ENCODE measurements at places on chromosomes 5 and 9.

DNA sequence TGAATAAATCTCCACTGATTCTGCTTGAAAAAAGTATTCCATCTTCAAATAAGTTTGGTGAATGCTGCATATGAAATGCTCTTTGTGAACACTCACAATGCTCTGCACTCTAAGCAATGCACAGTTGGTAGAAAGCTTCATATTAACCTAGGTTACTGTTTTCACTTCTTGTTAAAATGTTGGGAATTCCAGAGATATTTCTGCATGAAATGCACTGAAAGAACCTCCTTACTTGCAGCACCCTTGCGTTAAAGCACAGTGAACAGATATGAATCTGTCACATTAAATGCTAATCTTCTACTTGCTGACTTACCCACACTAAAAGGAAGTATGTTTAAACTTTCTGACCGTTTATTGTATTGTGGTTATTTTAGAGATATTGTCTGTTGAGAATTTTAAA lies 584.1 kb upstream of the NUDT12 start:
- no peak for DNase-seq

DNA sequence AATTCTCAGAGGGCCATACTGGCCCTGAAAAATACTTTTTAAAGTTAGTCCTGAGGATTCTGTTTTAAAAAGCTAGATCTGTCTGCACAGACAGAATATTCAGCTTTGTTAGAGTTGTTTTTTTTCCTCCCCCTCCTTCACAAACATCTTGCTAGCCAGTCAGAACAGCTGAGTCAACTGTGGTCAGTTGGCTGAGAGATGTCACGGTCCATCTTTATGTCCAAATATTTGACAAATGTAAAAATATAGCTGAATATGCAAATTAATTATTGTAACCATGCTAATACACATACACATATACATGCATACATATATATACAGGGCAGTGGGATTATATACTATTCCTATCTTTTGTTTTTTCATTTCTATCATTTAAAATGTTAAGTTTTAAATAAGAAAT lies 33.9 kb downstream of the UNC13B start:
- no peak for DNase-seq

GRCh38 chr5:17081142-17081541 lies 136.3 kb upstream of the BASP1 start:
- DNase-seq = no peak

DNA sequence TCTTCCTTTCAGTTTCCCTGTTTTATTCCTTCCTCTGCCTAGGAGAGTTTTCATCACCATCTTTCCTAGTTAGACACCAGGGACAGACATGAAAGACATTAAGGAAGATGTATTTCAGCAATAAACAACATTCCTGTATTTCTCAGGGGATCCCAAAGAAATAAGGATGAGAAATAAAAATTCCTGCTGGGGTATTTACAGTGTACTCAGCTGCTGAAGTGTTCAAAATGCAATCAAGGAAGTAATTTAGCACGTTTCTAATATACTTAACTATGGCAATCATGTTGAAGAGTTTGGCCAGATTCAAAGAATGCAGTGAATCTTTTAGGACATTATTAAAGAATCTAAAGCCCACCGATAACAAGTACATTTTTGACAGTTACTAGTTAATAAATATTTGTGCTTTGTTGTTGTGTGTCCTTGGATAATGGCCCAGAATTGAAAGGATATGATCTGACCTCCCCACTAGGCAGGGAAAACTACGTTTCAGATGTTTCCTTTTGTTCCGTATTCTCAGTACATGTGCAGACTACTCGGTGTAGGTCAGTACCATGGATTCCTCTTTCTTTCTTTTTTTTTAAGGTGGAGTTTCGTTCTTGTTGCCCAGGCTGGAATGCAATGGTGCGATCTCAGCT lies 46.8 kb downstream of the INIP start:
- DNase-seq = no peak

GRCh38 chr9:34311499-34312185 lies 17.4 kb downstream of the KIF24 start:
- no peak for DNase-seq

GRCh38 chr9:88508326-88508725 lies 26.7 kb upstream of the NXNL2 start:
- DNase-seq = no peak

DNA sequence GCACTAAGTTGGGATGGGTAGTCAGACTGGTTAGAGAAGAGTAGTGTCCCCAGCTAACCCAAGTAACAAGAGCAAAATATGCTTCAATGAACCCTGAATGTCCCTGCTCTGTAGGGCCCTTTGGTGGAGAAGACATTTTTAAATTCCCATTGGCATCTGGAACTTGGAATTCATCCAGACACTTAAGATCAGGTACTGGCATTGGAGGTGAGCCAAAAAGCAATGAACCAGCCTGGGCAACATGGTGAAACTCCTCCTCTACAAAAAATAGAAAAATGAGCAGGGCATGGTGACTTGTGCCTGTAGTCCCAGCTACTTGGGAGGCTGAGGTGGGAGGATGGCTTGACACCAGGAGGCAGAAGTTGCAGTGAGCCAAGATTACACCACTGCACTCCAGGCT lies 58.9 kb upstream of the ZNF618 start:
- no peak for DNase-seq

DNA sequence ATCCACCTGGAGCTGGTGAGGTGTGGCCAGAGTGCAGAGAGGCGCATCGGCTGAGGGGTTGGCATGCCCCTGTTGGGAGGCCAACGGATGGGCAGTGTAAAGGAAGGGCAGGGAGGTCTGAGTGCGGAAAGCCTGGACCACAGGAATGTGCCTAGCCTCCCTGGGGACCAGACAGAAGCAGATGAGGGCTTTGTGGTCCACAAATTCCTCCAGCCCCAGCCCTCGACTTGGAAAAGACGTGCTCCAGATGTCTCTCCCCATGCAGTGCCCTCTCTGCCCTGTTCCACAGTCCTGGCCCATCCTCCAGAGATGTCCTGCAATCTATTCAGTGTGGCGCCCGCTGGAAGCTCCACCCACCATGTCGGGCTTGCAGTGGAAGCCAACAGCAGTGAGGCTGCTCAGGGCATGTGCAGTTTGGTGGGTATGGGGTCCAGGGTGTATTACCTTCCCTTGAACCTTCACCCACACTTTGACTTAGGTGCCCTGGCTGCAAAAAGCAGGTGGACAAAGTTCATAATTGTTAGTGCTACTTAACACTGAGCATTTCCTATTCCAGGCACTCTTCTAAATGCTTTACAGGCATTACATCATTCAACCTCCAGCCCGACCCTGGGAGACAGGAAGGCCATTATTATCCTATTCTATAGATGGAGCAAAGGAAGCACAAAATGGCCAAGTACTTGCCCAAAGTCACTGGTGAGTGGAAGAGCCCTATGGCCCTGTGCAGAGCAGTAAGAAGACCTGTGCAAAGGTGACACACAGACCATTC lies 120.2 kb upstream of the SLC25A48 start:
- no peak for DNase-seq

- DNase-seq = no peak
Measured at GRCh38 chr5:178119915-178120606, 6.7 kb downstream of the N4BP3 start.

DNA sequence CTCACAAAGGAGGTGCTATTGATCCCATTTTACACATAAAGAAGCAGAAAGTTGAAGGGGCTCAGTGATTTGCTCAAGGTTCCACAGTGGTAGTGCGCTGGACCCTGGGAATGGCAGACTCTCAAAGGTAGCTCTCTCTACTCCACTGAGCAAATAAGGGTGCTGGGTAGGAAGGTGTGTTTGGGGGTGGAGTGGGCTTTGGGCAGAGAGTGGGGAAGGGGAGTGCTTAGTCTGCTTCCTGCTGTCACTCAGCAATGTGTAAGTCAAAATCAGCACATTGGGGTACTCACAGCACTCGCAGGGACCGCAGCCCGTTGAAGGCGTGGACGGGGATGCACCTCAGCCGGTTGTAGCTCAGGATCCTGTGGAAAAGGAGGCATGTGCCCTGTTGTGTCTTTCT lies 142.8 kb upstream of the PANK3 start:
- DNase-seq = no peak

DNA sequence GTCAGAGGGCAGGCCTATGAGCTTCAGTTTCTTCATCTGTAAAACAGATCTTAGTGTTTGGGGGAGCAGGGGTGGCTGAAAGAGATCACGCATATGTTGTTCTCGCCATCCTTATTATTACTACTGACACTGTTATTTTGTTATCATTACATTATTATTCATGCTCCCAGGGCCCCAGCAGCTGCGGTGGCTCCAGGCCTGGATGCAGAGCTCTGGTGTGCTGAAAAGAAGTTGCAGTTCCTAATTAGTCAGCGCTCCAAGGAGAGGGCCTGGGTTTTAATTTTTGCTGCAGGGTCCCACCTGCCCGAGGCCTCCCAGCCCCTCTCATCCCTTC lies 19.5 kb downstream of the CXXC5 start:
- no peak for DNase-seq

DNA sequence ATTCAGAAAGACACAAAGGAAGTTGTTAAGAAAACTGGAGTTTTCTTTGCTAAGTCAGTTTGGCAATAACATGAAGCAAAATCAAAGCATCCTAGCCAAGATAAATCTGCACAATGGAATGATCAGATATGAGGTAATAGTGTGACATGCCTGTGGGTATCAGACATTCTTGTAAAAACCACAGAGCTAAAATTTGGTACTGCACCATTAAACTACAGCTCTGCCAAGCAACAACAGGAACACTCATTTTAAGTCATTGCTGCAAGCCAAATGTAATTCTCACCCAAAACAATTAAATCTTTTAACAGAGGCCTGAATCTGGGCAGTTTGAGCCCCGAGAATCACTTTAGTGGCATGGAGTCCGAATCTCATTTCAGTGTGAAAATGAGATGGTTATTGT lies 96.6 kb downstream of the VCAN start:
- DNase-seq = no peak

- DNase-seq = no peak
Measured at GRCh38 chr5:25190521-25191000, 545.8 kb upstream of the CDH10 start.

- DNase-seq = no peak
Measured at GRCh38 chr9:115039516-115040120, 78.3 kb downstream of the TNC start.

- no peak for DNase-seq
Measured at GRCh38 chr5:169971780-169972179, 8.5 kb downstream of the INSYN2B start.

GRCh38 chr5:174259696-174260420 lies 214.4 kb downstream of the NSG2 start:
- no peak for DNase-seq

- no peak for DNase-seq
Measured at GRCh38 chr5:139110526-139111168, 87.5 kb downstream of the SIL1 start.

DNA sequence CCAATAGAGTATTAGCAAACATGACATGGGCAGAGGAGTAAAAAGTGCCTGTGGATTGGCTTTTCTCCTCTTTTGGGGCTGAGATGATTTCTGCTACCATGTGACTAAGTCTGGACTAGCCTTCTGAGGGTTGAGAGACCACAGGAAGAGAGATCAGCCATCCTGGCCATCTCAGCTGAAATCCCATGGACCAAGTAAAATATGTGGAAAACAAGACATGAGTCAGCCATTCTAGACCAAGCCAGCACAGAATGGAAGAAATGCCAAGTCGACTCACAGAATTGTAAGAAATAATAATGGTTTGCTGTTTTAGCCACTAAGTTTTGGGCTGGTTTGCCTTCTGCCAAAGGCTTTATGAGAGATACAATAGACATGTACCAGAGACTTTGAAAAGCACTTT lies 377.8 kb downstream of the CHSY3 start:
- no peak for DNase-seq

DNA sequence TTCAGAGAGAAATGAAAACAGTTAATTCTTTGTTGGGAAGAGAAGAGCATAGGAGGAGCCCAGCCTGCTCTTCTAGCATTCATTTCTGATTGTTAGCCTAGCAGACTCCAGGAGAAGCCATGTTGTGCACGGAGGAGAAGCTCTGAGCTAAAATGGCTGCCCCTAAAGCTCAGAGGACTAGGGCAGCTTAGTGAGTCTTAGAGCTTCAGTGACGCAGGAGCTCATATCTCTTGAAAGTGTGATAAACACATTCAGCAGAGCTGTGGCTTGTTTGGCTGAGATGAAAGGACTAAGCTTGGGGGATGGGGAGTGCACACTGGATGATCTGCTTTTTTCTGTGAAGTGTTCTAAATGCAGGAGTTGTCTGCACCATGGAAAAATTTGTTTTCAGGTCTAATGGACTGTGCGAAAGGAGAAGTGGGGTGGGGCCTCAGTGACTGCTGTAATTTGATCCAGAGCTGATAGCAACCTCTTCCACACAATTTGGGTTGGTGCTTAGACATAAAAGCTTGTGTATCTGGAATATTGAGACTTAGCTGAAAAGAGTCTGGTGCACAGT lies 58.5 kb downstream of the ZNF462 start:
- peak; percentile 7 for DNase-seq

DNA sequence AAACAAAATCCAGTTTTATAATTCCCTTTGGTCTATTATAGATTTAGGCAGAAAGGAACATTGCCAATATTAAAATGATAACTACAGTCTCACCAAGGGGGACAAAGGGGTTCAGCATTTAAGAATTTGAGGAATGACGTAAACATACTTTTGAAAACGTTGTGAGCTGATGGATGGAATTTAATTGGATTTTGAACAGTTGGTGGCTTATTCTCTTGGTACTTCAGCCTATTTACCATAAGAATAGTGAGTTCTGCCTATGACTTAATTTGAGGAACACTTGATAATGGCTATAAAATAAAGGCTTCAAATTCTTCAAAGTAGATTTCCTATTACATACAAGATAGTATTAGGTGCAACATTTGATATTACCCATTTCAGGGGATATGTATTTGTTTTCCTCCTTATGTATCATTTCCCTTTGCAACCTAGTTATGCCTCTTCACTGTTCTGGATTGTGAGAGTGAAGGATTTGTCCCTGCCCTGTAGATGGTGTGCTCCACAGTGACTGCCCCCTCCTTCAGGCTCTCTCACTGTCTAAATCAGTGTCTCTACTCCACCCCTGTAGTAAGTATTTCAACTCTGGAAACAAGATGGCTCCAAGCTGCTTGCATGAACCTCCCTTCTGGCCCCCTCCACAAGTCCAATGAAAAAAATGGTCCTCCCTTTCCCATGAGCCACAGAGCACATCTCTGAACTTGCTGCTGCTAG lies 225.6 kb downstream of the ARHGEF28 start:
- DNase-seq = no peak

GRCh38 chr5:6216471-6217075 lies 161.8 kb downstream of the MED10 start:
- no peak for DNase-seq

GRCh38 chr5:154757814-154758406 lies 2.7 kb downstream of the LARP1 start:
- DNase-seq = peak; percentile 22

GRCh38 chr9:36566813-36567221 lies 5.9 kb upstream of the MELK start:
- DNase-seq = no peak

- DNase-seq = no peak
Measured at GRCh38 chr9:35519692-35520363, 29.9 kb downstream of the RUSC2 start.

GRCh38 chr9:90801241-90801972 lies at the start of gene SYK:
Gene SYK, plus strand, starts transcription at chr9:90801819. Its CDS starts 42,080 bp downstream, at chr9:90843899.
- DNase-seq = peak; percentile 20
